Stimulated activated CD4-positive, alpha-beta T cell treated with anti-CD3 and anti-CD28 coated beads, Interleukin-4, amount 100 ng/mL, for 48 hours (primary cell): ENCODE measurements at places on chromosomes 12 and 14.

- DNase-seq: no peak
These were observed 147.5 kb downstream of the SLC2A13 start for GRCh38 chr12:39958377-39958776.

DNA sequence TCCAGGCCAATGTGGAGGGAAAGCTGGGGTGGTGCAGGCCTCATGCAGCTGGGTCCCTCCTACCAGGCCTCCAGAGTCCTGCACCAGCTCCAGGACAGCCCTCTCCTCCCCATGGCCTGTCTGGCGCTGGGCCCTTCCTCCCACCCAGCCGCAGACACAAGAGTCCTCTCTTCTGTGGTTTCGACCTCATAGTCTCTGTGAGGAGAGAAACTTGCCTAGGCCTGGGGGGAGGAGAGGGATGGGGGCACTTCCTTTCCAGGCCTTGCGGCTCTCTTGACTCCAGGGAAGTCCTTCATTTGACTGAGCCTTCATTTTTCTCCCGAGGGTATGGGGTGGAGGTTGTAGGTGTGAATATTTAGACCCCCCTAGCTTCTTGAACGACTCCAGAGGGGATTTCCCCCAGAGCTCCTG, 2.3 kb downstream of the MMP14 start:
- no peak for DNase-seq

DNA sequence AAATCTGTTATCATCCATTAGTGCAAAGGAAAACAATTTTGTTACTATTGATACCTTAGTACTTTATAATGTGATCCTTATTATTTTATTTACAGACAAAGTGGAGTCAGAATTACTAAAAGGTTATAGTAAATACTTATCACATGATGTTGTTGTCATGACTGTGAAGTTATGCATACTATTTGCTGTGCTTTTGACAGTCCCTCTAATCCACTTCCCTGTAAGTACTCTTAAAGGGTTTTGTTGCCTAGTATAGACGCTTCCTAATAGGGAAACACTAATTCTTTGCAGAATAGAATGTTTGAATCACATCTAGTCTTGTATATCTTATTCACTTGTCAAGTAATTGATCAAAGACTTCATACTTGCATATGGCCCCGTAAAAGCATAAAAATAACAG, 69.4 kb downstream of the SLC38A6 start:
- no peak for DNase-seq

GRCh38 chr12:93880853-93881522, 203.8 kb downstream of the CRADD start:
- no peak for DNase-seq

GRCh38 chr14:36506732-36507614, 13.1 kb downstream of the NKX2-1 start:
- no peak for DNase-seq

DNA sequence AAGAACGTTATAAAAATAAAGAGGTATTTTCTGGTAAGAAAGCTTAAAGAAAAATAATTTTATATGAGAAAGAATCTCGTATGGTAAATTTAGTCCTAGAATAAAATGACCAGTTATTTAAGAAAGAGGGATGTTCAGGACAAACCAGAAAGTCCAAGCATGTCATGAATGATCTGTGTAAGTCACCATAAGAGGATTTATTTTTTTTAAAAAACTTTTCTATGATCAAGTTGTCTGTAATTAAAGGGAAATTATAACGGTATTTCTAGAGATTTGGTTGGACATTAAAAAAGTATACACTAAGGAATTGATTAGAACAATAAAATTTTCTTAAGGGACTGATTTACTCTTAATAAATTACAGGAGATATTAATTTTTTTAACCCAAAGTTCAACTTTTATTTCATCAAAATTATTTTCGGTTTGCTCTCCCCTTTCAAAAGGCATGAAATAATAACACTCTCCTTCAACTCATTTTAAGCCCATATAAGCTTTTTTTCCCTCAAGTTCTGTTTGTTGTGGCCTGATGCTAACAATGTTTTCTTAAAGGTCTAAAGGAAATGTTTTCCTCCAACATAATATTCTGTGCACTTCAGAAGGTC, 49.9 kb upstream of the CPSF6 start:
- no peak for DNase-seq

DNA sequence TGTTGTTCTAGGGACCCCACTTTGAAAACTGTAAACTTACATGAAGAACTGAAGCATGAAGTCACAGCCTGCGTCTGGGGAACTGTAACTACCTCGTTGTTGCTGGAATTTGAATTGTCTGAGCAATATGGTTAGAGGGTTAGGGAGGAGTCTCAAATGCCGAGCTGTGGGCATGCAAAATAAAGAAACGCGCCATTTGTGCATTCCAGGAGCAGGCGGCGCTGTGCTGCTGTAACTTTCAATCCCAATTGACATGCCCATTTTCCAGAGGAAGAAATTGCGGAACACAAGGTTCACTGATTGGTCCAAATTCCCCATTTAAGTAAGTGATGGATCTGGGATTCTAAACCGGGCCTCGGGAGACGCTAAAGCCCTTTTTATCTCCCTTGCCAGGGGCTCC, 61.3 kb downstream of the ZNF664 start:
- DNase-seq: no peak

- no peak for DNase-seq
These were observed 359.6 kb downstream of the BMP4 start for GRCh38 chr14:53596853-53597525.

- DNase-seq: no peak
These were observed 459.7 kb downstream of the BTG1 start for GRCh38 chr12:91685917-91686316.

DNA sequence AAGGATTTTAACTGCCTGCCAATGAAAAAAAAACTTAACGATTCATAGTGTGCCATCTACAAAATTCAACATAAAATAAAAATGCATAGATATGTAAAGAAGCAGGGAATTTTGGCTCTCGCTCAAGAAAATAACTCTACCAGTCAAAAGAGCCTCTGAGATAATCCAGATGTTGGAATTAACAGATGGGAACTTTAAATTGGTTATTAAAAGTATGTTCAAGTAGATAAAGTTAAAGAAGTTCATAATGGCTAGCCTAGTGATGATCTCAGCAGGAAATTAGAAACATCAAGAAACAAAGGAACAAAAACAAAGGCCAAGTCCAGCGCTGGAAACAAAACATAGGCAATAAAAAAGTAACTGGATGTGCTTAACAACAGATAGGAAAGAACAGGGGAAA, 23.1 kb downstream of the PIK3C2G start:
- no peak for DNase-seq

DNA sequence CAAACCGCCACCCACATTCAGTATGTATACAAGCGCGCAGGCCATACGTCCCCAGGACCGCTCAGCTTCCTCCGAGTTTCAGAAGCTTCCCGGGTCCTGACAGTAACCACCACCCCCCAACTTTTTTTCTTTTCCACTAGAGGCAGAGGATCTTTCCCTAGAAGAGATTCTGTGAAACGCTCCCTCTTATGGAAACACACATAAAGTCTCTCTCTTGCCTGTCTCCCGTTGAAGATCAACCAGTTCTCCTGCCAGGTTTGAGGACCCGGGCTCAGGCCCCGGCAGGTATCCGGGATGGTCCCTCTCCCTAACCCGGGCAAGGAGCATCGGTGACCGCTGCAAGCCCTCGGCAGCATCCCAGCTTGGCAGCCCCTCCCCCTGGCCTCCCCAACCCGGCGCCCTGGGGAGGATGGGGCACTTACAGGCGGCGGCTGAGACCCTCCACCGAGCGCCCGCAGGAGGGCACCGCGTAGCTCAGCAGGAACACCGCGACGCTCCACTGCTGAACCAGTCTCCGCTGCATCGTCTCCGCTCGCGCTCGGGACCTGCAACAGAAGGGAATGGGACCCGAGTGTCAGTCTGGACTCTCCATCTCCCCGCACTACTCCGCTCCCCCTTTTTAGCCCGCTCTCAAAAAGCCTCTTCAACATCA, 3.4 kb downstream of the PTHLH start:
- DNase-seq: no peak

DNA sequence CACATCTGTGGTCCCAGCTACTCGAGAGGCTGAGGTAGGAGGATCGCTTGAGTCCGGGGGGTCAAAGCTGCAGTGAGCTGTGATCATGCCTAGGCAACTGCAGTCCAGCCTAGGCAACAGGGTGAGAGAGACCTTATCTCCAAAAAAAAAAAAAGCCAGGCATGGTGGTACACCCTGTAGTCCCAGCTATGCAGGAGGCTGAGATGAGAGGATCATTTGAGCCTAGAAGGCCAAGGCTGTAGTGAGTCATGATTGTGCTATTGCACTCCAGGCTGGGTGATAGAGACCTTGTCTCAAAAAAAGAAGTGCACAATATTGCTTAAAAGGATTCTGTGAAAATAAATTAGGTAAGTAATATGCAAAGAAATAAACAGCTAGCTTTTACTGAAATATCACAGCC, 17.0 kb downstream of the NAA25 start:
- DNase-seq: no peak

- no peak for DNase-seq
These were observed 212.1 kb upstream of the FKBP4 start for GRCh38 chr12:2582631-2583030.

GRCh38 chr14:53341324-53341723, 188.2 kb upstream of the DDHD1 start:
- DNase-seq: no peak

- DNase-seq: no peak
These were observed 91.9 kb downstream of the DPF3 start for GRCh38 chr14:72801836-72802587.

GRCh38 chr12:62292761-62293344, 32.6 kb downstream of the USP15 start:
- no peak for DNase-seq

- no peak for DNase-seq
These were observed 12.9 kb downstream of the ETV6 start for GRCh38 chr12:11662369-11662768.

DNA sequence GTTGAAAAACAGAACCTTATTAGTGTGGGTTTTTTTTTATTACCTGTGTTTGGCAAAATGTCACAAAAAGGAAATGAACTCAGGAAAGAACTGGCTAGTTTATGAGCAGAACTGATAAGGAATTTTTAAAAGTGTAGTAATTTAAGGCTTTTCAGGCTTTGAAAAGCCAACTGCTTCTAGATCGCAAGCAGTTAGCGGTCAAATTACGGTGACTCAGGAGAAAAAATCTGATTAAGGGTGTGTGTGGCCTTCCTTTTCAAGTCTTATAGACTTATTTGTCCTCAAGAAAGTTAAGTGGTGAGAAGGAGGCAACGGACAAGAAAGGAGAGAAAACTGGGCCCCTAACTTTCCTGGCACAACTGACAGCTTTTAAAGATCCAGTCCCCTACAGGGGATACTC, 33.4 kb downstream of the PDZRN4 start:
- DNase-seq: no peak

DNA sequence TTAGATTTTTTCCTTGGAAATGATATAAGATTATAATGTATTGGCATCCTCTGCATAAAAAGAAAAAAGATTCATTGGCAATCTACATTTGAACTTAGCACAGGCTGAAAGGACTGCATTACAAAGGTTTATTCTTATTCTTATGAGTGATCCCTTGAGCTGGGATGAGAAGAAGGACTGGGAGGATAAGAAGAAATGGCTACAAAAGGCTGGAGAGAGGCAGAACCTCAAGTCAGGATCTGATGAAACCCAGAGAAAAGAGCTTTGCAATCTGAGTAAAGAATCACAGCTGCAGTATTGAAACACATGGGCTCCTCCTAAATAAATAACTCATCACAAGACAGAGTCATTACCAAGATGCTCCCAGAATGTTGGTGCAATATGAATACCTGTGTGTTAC, 1635.4 kb upstream of the FLRT2 start:
- DNase-seq: no peak

DNA sequence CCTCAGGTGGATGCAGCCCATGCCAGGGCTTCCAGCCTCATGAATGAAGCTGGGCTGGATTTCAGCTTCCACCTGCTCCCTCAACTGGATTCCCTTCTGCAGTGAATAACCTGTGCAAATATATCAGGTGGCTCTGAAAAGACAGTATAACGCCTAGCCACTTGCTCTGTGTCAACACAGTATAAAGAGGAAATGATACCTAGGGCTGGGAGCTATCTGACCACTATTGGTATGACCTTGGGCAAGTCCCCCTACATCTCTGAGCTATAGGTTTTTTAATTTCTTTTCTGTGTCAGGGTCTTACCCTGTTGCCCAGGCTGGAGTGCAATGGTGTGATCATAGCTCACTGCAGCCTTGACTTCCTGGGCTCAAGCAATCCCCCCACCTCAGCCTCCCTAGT, 19.8 kb downstream of the ISM2 start:
- no peak for DNase-seq
